ENCODE measurements at places on chromosomes 4 and X.

- DNase-seq, result no peak
Measured at GRCh38 chrX:133267621-133268020, 49.5 kb upstream of the TFDP3 start.

- no peak for DNase-seq
Measured at GRCh38 chr4:89617317-89617716, 219.6 kb downstream of the SNCA start.

DNA sequence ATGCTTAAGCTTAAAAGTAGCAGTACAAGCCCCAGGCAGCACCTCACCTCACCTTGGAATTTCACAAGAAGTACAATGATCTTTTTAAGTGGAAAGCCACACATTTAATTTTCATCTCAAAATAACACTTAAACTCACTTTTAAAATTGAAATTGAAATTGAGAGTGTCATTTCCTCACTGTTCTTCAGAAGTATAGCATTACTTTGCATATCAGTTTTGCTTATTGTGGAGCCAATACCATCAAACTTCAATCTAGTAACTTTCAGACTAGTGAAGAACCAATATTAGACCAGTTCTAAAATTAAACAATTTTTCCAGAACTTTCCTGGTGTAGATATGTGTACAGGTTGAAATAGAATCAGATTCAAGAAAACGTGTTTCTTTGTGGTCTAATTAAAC lies 242.4 kb downstream of the NDST4 start:
- no peak for DNase-seq

GRCh38 chr4:111506706-111507105 lies 638.5 kb upstream of the FAM241A start:
- DNase-seq, result no peak

GRCh38 chrX:13755254-13755653 lies 20.7 kb downstream of the OFD1 start:
- no peak for DNase-seq

DNA sequence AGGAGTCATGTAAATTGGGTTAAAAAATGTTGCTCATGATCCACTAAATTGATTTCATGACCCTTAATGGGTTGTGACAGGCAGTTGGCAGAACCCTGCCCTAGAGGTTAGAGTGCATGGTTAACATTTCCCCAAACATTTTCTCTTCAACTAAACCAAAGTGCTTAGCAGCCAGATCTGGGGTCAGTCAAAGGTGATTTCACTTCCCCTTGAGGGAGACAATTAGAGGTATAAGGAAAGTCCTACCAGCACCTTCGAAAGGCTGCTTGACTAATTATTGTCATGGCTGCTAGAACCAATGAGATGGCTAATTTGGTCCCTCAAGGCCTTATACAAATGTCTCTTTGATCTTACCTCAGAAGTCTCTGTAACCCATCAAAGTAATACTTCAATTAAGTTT lies 30.9 kb upstream of the INTS6L start:
- DNase-seq, result no peak

GRCh38 chr4:16082426-16083240 lies 1.2 kb downstream of the PROM1 start:
- no peak for DNase-seq

DNA sequence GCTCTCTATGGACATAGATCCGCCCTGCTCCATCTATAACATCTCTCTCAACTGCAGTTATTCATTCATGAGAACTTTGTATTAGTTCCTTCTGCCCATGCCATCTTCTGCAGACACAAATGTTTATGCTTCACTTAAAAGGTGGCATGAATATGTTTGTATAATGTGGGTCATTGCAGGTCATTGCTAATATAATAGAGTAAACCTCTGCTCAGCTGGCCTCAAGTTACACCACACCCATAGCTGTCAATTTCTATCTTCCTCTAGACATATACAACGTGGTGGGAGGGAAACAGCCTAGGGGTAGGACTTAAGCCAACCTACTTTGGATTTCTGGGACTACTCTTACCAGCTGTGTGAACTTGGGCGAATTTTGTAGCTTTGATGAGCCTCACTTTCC lies 129.8 kb downstream of the ATXN3L start:
- DNase-seq, result no peak
